ENCODE measurements at places on chromosomes 5 and 9.

- DNase-seq: peak; percentile 21
Measured at GRCh38 chr5:21067724-21068123, 1079.7 kb upstream of the CDH18 start.

- no peak for DNase-seq
Measured at GRCh38 chr5:151026679-151027078, 6.3 kb downstream of the GPX3 start.

DNA sequence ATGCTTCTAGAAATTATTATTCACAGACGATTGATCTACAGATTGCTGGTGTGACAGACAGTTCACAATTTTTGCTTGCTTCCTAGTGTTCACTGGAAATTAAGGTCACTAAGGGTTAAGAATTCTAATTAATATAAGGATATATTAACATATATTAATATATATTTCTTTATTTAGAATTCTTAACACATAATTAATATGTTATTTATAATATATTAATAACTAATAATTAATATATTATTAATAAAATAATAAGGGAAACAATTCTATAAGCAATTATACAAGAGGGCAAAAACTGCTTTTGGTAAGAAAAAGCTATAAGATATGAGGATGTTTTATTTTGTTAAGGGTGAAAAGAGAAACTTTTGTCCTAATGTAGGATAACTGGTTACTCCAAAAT is 56.3 kb downstream of the PDE6A start:
- DNase-seq: no peak

DNA sequence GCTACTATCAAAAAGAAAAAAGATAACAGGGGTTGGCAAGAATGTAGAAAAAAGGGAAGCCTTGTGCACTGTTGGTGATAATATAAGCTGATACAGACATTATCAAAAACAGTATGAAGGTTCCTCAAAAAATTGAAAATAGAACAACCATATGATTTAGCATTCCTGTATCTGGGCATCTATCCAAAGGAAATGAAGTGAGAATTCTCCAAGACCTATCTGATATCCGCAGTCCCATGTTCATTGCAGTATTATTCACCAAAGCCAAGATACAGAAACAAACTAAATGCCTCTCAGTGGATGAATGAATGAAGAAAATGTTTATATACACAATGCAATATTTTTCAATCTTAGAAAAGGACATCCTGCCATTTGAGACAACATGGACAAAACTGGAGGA is 1943.3 kb downstream of the MAT2B start:
- peak; percentile 18 for DNase-seq

GRCh38 chr5:96870094-96871026 is 5.9 kb upstream of the ERAP2 start:
- DNase-seq: peak; percentile 46

DNA sequence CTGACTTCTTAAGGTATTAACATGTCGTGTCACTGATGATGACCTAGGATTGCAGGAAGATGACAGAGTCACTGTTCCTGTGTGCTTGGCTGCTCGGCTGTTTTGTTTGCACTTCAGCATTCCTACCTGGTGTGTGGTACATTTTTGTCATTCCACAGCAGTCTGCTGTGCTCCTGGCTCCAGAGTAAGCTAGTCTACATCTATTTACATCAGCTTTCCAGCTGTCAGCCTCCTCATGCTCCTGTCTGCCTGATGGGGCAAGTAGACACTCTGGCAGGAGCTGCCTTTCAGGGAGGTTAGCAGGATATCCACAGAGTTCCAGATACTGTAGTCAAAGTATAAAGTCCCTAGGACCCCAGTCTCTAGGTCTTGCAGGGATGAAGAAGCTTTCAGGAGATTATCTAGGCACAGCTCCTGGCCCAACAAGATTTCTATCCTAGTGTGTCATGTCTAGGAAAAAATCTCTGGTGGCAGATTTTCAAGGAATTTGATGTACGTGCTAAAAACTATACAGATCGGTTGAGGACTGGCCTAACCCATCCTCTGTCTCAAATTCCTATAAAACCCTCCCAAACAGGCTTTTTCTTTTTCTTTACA is 28.4 kb downstream of the RUSC2 start:
- no peak for DNase-seq

- DNase-seq: peak; percentile 58
Measured at GRCh38 chr5:100706776-100707175, 171.6 kb downstream of the FAM174A start.
